ENCODE measurements at places on chromosomes 6 and 20.

- no peak for DNase-seq
Measured at GRCh38 chr6:21592953-21593352, 598 bp upstream of the SOX4 start.

GRCh38 chr20:12173347-12174012 is 255.8 kb downstream of the BTBD3 start:
- DNase-seq = no peak

- no peak for DNase-seq
Measured at GRCh38 chr6:53862662-53863462, 68.1 kb downstream of the LRRC1 start.

GRCh38 chr6:168427184-168427583 is 13.8 kb upstream of the SMOC2 start:
- no peak for DNase-seq

- DNase-seq = no peak
Measured at GRCh38 chr6:72661411-72661810, 39.5 kb downstream of the KCNQ5 start.

GRCh38 chr20:9578594-9578993 is 64.2 kb downstream of the LAMP5 start:
- no peak for DNase-seq

DNA sequence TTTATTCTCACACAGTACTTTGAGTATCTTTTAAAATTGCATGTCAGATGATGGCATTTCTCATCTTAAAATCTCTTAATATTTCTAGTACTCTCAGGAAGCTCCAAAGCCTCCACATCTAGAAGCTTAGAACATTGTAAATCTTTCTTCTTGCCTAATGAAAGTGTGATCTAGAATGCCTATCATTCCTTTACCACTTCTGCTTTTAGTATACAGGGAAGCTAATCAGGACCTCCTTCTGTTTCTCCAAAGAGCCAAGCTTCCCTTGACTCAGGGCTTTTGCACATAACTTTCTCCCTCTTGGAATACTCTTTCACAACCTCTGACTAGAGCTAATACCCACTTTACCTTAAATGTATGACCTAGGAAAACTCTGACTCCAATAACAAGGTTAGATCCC is 7.5 kb upstream of the ELOVL4 start:
- DNase-seq = no peak

GRCh38 chr6:53492860-53493634 is 51.9 kb downstream of the GCLC start:
- DNase-seq = peak; percentile 53

DNA sequence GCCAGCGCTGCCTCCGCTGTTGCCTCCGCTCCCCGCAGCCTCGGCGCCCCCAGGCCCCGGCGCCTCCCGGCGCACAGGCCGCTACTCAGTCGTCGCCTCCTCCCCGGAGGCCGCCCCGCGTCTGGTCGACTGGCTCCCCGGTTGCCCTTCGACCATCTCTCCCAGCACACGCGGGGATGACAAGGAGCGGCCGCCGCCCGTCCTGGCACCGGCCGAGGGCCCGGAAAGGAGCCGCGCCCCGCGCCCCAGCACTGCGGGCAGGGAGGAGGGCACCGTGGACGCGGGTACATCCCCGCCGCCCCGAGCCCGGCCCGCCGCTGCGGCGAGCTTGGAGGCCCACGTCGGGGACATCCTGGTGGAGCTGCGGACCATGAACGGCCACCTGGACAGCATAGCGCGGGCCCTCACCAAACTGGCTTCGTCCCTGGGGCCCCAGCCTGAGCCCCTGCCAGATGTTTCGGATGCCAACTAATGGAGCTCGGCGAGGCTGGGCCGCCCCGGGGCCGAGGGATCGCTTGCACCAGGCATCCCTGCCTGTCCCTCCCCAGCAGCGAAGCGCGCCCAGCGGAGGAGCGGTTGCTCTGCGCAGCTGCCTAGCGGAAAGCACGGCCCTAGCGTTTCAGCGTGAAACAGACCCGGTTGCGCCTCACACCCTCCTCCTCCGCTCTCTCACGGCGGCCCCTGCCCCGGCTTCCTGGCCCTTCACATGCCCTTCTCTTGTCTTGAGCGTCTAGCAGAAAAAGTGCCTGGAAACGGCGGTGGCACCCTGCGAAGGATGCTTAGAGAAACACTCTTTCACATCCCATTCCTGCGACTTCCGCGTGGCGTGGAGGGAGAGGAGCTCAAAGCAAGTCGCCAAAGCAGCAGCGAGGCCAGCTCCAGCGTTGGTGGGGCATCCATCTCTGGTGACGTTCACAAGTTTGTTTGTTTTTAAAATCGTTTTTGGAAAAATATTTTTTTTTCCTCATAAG is 285.8 kb upstream of the SUPT3H start:
- DNase-seq = no peak

GRCh38 chr20:35009665-35010328 is 54.1 kb downstream of the MYH7B start:
- no peak for DNase-seq

DNA sequence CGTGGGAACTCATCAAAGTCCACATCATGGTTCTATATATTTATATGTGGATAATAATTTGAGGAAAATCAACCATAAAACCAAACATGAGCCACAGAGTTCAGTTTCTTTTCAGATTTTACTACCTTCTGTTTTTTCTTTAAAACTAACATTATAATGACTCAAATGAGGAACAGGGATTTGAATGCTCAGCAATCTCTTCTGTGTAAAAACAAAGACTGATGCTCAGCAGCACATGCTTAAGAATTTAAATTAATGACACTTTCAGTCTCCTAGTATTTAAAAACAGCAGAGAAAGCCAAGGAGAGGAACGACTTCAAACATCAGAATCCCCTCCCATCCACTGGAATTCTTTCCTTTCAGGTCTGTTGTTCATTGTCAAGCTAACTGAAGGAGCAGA is 72.7 kb downstream of the PSMG4 start:
- DNase-seq = no peak

Data from HTR-8/SVneo (cell line).